ENCODE measurements at places on chromosomes 12 and 14.

GRCh38 chr14:92414690-92415445 is 91.9 kb downstream of the SLC24A4 start:
- DNase-seq: no peak

GRCh38 chr12:2221030-2221621 is 168.3 kb downstream of the CACNA1C start:
- no peak for DNase-seq

- DNase-seq: peak; percentile 8
Observed at GRCh38 chr14:41362139-41362538, 244.5 kb upstream of the LRFN5 start.

- no peak for DNase-seq
Observed at GRCh38 chr14:59836116-59836515, 34.5 kb downstream of the RTN1 start.

DNA sequence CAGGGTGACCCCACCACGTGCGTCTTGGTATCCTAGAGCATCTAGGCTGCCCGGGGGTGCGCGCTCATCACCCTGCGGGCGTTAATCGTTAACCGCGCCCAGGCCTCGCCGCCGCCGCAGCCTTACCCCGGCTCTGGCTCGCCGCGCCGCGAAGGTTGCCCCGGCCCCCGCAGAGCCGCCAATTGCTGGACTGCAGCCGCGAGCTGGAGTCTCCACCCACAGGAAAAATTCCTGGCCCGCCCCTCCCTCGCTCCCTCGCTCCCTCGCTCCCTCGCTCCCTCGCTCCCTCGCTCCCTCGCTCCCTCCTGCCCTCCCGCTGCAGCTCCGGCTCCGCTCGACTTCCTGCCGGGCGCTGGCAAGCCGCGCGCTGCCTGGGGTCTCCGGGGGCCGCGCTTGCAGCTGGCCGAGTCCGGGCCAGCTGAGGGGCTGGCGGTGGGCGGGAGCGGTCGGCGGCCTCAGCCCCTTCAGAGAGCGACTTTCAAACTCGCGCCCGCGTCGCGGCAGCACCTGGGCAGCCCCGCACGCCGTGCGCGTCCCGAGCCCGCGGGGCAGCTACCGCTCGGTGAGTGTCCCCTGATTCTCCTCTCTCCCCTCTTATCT is at the start of gene PLEKHG3:
Gene PLEKHG3, plus strand, starts transcription at position 282 of the 600 bp plus-strand sequence. CDS start 23,208 bp downstream, outside the sequence.
- DNase-seq: peak; percentile 80

GRCh38 chr12:1115484-1116231 is 124.6 kb downstream of the ERC1 start:
- DNase-seq: no peak

DNA sequence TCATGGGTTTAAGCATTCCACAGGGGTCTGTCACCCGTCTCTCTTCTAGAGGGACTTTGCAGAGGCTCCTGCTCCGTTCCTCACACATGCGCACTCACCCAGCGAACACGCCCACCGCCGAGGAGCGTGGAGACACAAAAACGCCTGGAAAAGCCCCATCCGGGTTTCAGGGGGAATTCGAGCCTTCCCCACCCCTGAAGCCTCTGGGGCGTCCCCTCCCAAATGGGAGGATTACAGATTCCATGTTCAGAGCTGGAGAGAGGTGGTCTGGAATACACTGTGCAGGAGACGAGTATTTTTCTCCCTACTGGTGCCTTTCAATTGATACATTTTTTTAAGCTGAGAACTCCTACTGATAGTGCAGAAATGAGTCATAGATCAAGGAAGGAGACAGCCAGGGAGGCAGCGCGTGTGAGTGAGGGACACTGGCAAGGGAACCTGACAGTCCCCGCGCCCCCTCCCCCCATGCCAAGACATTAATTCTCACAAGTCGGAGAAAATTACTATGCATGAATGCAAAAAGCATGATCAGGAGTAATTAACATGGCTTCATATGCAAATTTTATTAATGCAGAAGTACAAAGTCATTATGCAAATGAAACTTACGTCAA is 36.9 kb downstream of the BCL11B start:
- peak; percentile 56 for DNase-seq

DNA sequence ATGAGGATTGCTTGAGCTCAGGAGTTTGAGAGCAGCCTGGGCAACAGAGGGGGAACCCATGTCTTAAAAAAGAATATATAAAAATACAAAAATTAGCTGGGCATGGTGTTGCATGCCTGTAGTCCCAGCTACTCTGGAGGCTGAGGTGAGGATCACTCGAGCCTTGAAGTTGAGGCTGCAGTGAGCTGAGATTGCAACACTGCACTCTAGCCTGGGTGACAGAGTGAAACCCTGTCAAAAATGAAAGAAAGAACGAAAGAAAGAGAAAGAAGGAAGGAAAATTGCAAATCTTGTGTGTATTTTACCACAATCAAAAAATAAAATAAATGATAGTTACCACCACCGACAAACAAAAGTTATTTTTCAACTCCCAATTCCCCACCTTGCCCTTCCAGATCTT is 45.3 kb downstream of the SPRING1 start:
- no peak for DNase-seq

GRCh38 chr14:93956514-93957332 is 19.6 kb downstream of the ASB2 start:
- DNase-seq: no peak

- no peak for DNase-seq
Observed at GRCh38 chr14:59541731-59542130, 34.9 kb downstream of the CCDC175 start.

- DNase-seq: no peak
Observed at GRCh38 chr12:5708371-5708770, 236.7 kb downstream of the ANO2 start.

- no peak for DNase-seq
Observed at GRCh38 chr12:55037351-55037987, 17.7 kb downstream of the NEUROD4 start.

- DNase-seq: no peak
Observed at GRCh38 chr12:65561798-65562382, 262.4 kb upstream of the HMGA2 start.

- DNase-seq: no peak
Observed at GRCh38 chr14:101985957-101986356, 21.6 kb downstream of the DYNC1H1 start.

DNA sequence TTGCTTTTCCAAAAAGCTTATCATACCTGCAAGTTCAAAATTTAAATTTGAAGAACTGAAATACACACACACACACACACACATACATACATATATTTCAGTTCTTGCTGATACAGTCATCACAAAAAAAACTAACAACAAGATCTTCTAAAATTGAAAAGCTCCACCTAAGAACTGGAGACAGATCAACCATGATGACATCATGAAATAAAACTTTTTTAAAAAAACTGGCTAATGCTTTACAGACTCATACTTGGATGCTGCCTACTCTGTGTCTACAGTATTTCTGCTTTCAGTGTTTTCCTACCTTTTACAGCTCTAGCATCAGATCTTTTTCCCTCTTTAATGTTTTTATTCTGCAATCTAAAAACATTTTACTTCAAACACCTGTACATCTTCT is 261.4 kb downstream of the DIO2 start:
- DNase-seq: no peak

- DNase-seq: no peak
Observed at GRCh38 chr12:16361142-16361783, 13.8 kb downstream of the MGST1 start.

DNA sequence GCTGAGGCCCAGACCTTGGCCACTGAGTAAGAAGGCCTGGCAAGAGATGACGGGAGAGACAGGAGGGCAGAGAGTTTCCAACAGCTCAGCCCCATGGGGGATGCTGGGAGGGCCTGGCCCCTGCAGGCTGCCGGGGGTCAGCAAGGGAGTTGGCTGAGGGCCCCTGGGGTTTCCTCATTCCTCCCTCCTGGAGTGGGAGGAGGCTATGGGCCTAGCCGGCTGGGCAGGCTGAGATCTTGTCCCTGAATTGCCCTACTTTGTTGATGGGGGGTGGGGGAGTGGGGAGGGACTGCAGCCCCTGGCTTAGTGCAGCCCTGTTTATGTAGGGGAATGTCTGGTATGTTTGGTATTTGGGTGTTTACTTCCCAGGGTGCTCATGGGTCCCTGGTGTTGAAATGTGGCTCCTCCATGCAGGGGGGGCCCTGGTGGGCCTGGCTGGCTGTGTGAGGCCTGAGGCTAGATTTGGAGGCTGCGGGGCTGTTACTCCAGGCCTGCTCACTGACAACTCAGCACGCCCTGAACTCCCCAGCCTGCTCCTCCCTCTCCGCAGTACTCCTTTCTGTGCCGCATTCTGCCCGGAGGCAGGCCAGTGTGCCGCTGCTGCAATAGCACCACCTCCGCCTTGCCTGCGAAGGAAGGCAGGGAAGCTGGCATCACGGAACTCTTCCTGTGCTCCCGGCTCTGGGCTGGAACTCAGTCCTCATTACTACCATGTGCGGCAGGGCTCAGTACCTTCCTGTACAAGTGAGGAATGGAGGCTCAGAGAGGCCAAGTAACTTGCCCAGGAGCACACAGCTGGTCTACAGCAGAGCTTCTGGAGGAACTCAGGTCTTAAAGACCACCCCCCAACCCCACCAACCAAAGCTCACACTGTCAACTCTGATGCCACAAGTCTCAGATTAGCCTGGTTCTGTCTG is 25.3 kb downstream of the JDP2 start:
- no peak for DNase-seq

DNA sequence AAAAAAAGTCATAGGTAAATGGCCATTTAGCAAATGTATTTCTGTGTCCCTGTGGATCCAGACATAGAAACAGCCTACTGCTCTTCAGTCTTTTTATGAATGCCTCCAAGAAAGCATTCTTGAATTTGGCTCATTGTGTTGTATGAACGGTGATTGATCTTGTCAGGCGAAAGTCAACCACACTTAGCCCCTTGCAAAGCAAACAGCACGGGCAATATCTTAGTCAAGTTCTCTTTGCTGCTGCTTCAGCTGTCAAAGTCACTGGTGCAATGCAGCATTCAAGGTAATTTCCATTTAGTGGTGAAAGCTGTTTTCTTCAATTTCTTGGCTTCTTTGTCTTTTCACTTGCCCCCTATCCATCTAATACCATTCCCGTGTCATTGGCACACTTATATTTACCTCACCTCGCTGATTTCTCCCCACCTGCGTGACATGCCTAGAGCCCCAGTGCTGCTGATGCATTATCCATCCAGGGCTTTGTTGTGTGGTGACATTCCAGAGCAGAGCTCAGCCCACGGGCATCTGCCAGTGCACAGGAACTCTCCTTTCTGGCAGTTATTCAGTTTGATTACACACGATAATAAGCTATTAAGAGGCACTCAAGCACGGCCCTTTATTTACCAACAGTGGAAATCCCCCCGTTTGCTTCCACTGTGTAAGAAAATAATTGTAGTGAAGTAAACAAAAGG is 362.3 kb upstream of the NOVA1 start:
- no peak for DNase-seq

DNA sequence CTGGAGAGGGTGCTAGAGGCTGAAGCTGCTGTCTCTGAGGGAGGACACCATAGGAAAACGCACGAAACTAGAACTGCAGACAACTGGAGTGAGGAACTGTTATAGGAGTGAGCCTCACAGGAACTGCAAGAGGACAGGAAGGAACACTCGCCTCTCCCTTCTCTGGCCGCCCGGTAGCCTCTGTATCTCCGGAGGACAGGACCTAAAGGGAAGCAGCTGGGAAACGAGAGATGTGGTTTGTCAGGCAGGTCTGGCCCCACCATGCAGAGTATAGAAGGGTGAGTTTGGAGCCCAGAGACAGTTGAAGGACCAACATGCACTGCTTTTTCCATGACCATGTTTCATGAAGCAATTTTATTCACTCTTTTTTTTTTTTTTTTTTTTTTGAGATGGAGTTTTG is 127.3 kb downstream of the EFCAB11 start:
- no peak for DNase-seq

DNA sequence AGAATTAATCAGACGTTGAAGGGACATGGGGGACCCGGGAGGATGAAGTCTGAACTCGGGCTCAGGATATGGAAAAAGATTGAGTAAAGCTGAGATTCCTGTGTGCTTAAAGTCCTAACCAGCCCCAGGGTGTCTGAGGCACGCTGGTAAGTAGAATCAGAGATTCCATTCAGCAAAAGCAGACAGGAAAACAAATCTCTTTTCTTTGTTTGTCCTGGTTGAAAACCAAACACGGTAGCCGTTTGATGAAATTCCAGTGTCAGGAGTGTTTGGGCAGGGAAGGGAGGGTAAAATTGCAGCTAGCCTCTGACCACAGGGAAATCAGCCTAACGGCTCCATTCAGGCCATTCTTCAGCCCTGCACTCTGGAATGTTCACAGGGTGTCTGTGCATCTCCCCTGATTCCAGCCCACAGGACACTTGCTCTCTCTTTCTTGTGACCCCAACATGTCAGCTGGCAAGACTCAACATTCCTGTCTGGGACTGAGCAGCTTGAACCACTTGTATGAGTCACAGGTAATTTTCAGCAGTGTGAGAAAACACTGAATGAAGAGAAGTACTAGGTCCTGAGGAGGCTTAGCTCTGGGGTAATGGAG is 31.0 kb downstream of the NINJ2 start:
- DNase-seq: no peak

DNA sequence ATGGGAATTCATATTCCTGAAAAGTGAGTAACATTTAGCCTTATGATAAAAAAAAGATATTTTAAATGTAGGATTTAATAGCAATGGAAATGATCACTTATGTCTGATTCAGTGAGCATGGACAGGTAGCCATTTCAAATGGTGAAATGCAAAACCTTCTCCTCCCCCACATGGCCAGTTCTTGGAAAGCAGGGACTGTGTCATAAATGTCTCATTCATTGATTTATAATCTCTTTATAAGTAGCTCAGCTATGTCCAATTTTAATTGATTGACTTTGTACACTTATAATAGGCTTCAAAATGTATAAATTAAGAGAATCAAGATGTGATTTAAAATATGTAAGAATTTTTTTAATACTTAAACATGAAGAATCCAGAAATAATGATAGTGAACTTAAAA is 24.6 kb upstream of the SCFD1 start:
- DNase-seq: no peak
